Vein endothelial cell (primary cell): ENCODE measurements at places on chromosomes 4 and X. TPM values are rescaled to one million over a fixed set of nuclear protein-coding genes. Genes with fewer than 3 reads are reported as not detected.

LRCH2 gene
- total RNA-seq = 4.9 and 5.0 TPM in 2 replicates

CCSER1 gene
- 2.0 and 2.6 TPM in 2 replicates for total RNA-seq

CCNI gene
- total RNA-seq = 183 and 248 TPM in 2 replicates

HSD17B13 gene
- under 0.01 TPM in 1 of 2 replicates, not detected in the other for total RNA-seq

OR13H1 gene
- total RNA-seq = not detected in 2 replicates

HELT gene
- not detected in 2 replicates for total RNA-seq

SMIM10L2A gene
- 1.3 TPM in 2 replicates for total RNA-seq

SPANXD gene
- total RNA-seq = not detected in 2 replicates

ADH4 gene
- not detected in 2 replicates for total RNA-seq

AIFM1 gene
- 13.4 and 17.4 TPM in 2 replicates for total RNA-seq

ANKRD37 gene
- 3.4 and 15.0 TPM in 2 replicates for total RNA-seq

TRAM1L1 gene
- 0.65 and 1.1 TPM in 2 replicates for total RNA-seq

GAGE12F gene
- total RNA-seq = not detected in 2 replicates

GC gene
- total RNA-seq = not detected in 2 replicates

MORF4L2 gene
- total RNA-seq = 772 and 1,067 TPM in 2 replicates

CCDC120 gene
- total RNA-seq = 1.5 and 1.6 TPM in 2 replicates

RAB39B gene
- total RNA-seq = 0.10 TPM in 1 of 2 replicates, not detected in the other

ADGRL3 gene
- total RNA-seq = not detected in 2 replicates

DCAF12L2 gene
- total RNA-seq = 0.33 TPM in 1 of 2 replicates, not detected in the other
